ENCODE measurements at places on chromosomes 3 and 15. TPM values are rescaled to one million over a fixed set of nuclear protein-coding genes. Genes with fewer than 3 reads are reported as not detected.

TGM4 gene
- polyA plus RNA-seq, result 0.18 TPM

C3orf80 gene
- 0.45 TPM for polyA plus RNA-seq

TMCO5A gene
- polyA plus RNA-seq, result not detected

KIF7 gene
- 13.7 TPM for polyA plus RNA-seq

RTP1 gene
- not detected for polyA plus RNA-seq

RBMS3 gene
- polyA plus RNA-seq, result 15.4 TPM

RYK gene
- 118 TPM for polyA plus RNA-seq

DNA sequence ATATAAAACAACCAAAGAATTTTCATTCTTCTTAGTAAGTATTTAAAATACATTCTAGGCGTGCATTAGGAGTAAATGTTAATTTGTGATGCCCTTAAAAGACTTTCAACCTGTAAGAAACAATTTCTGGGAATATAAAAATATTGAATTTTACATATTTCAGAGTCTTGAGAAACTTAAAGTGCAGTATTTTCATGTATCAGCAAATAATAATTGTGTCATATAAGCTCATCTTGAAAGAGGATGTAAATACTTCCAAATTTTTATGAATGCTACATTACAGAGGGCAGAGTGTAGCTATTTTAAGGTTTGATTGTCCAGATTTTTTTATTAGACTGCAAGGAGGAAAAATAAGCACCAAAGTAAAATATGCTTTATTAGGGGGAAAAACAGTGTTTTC, 207.1 kb downstream of the VPS13C start:
- no peak for DNase-seq

- DNase-seq, result no peak
Measured at GRCh38 chr3:126034481-126035361, 49.2 kb downstream of the SLC41A3 start.

DNA sequence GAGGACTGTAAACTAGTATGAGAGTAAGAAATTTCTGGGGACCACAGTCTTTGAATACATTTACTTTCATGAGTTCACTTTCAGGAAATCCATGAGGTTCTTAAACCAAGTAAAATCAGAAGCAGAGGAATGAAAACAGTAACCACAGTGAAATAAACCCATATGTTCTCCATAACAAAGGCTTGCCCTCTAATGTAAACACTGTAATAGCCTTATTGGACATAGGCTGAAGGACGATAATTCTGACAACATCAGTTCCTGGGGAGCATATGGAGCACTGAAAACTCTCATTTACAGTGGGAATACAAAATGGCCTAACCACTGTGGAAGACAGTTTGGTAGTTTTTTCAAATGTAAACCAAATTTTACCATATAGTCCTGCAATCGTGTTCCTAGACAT, 965.8 kb downstream of the NSUN3 start:
- DNase-seq, result no peak

GRCh38 chr3:123379041-123379830, 69.7 kb downstream of the ADCY5 start:
- DNase-seq, result no peak
